Stimulated activated CD4-positive, alpha-beta T cell treated with anti-CD3 and anti-CD28 coated beads, Interleukin-15, amount 100 ng/mL, for 48 hours (primary cell): ENCODE measurements at places on chromosomes 7 and 10.

GRCh38 chr10:13991353-13991752 is 339.4 kb downstream of the FRMD4A start:
- no peak for DNase-seq

- DNase-seq = no peak
Observed at GRCh38 chr10:13066527-13066926, 33.4 kb upstream of the OPTN start.

- DNase-seq = no peak
Observed at GRCh38 chr10:19541299-19541698, 274.9 kb upstream of the PLXDC2 start.

DNA sequence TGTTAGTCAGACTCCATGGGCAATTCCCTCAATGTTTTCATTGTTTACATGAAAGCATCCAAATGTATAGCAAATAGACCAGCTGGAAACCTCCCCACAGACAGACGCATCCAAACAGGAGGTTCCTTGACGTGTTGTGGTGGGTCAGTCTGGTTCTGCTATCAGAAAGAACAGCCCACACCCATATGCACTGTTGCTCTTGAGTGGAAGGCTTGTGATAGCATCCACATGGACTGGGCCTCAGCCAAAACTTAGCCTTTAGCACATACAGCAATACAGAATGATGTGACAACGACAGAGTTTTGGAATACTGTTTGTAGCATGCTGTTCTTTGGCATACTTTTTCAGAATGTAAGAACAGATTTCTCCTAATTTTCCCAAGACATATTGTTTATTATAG is 299.2 kb upstream of the ETV1 start:
- DNase-seq = no peak

DNA sequence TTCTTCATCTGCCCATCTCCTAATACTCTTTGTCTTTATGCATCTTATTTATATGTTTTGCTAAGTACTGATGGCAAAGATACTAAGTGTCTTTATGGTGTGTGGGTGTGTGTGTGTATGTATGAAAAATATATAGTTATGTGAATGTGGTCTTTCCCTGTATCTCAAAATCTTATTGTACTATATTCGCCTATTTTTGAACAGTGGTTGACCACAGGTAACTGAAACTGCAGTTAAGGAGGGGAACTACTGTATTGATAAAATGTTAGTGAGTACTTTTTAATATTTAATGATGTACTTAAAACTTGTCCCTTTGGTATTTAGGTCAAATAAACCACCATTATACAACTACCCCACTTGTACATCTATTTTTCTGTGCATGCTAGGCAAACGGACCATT is 85.9 kb downstream of the ADD3 start:
- no peak for DNase-seq

DNA sequence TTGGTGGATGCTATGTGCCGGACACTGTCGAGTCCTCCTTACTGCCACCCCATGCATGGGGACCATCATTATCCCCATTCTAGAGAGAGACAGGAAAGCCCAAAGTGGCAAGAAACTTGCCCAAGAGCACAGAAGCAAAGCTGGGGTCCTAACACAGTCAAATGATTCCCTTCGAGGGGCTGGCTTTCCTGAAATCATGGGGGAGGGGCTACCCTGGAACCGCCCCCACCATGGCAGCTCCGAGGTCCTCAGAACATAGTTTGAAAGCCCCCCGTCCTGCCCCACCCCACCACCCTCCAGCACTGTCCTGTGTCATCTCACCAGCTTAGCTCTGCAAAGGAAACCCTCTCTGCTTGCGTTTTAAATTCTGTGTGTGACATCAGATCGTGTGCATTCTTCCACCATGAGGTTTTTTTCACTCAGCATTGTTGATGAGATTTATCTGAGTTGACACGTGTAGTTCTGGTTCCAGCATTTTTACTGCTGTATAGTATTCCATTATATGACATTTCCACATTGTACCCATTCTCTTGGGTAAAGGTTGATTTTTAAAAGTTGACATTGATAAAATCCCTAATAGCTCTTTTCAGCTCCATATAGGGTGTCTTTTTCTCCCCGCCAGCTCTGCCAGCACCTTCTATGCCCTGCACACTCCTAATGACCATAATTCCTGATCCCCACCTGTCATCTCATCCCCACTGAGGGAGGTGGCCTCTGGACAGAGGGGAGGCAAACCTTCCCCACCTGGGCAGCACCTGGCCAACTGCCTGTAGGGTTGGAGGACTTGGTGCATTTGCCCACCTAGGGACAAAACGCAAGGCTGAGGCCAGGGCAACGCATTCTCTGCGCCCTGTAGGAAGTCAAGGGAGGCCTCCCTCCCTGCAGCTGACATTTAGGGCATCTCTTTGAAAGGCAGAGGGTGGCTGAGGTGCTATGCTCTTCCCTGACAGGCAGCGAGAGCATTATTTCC is 100.2 kb upstream of the GPR26 start:
- no peak for DNase-seq

GRCh38 chr7:71173955-71174354 is 42.0 kb downstream of the GALNT17 start:
- DNase-seq = no peak

DNA sequence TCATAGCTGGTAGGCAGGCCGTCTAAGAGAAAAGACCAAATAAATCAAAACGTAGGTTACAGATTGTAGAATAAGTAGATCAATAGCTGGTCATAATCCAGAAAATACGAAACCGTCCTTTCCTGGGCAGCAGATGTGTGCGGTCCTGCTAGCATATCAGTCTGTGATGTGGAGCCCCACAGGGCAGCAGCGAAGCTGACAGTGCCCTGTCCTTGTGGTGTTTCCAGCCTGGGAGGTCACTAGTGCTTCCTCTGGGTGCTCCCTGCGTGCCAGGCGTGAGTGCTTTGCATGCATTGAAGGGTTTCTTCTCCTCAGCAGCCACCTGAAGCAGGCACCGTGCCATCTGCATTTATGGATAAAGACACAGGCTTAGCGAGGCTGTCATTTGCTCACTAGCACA is 41.7 kb downstream of the IL15RA start:
- DNase-seq = no peak

GRCh38 chr7:142954680-142955268 is 7.4 kb downstream of the KEL start:
- DNase-seq = no peak

- no peak for DNase-seq
Observed at GRCh38 chr7:134724606-134725005, 54.8 kb upstream of the CALD1 start.

GRCh38 chr10:98373260-98374040 is 41.5 kb downstream of the PYROXD2 start:
- DNase-seq = no peak
